ENCODE measurements at places on chromosomes 2 and 18. TPM values are rescaled to one million over a fixed set of nuclear protein-coding genes. Genes with fewer than 3 reads are reported as not detected.

DNA sequence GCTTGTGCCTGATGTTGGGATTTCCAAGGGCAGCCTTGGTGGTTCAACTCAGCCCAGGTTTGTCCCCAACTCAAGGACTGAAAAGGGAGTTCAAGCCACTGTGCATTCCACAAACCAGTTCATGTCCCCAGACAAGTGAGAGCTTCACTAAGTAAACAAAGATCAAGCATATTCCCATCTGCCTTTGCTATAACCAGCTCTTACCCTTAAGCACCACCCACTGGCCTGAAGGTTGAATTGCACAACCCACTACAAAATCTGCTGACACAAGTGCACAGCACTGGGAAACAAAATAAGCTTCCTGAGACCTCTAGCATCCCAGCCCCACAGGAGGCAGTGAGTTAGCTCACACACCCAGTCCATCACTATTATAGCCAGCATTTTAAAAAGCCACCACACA lies 516.7 kb downstream of the NR4A2 start:
- peak; percentile 55 for DNase-seq

DNA sequence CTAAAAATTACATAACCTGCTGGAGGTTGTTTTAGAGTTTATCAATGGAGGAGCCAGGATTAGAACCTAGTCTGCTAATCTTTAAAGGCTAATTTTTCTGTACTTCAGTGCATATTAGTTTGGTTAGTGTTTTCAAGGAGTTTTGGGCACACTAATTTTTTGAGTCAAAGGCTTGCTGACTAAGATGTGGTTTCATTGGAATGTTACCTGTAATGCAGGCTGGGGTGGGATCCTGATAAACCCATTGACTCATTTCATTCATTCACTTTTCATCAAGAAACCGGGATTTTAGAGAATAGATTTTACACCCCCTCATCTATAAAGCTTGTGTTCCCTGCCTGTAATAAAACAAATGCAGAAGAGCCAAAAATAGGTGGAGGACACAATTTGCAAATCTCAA lies 91.9 kb upstream of the IL1R2 start:
- DNase-seq: no peak

DNA sequence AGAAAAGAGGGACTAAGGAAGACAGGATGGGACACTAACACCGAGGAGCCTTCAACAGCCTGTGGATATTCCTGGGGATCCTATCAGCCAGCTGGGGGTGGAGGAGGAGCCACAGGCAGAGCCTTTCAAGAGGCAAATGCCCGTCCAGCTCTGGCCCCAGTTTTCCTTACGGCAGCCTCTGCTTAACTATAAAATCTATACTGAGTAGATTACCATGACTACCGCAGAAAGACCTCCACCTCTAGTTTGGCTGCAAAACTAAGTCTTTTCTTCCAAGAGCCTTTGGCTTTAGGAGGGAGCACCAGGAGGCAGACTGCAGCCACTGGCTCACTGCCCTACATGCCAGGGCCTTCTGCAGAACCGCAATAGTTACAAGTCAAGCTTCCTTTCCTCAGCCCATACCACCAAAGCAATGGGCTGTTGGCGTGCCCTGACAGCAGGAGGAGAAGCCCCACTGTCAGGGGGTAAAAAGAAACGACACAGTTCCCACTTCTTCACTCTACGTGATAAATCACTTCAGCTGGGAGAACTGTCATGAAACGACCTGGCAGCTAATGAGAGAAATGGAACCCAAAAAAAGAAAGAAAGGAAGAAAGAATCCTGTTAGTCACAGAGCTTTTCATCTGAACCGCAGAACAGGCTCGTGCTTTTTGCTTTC lies 25.1 kb upstream of the CREB1 start:
- DNase-seq: peak; percentile 60

GRCh38 chr2:120206022-120206581 lies 17.1 kb downstream of the TMEM185B start:
- peak; percentile 80 for DNase-seq

- DNase-seq: no peak
Measured at GRCh38 chr2:234702731-234703225, 205.9 kb upstream of the ARL4C start.

- DNase-seq: no peak
Measured at GRCh38 chr18:63817441-63818051, 42.3 kb downstream of the SERPINB7 start.

DNA sequence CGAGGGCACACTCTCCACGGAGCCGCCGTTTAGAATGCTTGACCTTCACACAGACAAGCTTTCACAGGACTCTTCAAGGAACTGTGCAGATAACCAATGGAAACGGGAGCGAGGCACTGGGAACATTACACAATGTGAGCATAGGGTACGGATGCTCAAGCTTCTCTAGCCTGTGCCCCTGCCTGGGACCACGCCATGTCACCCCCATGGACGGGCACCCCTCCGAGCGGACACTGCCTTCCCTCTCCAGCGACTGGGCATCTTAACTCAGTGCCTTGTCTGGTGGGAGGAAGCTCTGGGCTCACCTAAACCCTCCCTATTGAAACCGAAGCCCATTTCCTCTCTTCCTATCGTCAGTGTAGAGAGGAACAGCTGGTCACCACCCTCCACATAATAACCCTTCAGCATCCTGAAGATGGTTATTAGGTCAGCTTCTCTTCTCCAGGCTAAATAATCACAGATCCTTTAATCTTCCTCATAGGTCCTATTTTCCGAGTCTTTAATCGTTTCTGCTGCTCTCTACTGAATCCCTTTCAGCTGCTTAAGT lies 626.7 kb downstream of the GALR1 start:
- no peak for DNase-seq

GRCh38 chr2:122129399-122129798 lies 373.9 kb downstream of the TSN start:
- no peak for DNase-seq

DNA sequence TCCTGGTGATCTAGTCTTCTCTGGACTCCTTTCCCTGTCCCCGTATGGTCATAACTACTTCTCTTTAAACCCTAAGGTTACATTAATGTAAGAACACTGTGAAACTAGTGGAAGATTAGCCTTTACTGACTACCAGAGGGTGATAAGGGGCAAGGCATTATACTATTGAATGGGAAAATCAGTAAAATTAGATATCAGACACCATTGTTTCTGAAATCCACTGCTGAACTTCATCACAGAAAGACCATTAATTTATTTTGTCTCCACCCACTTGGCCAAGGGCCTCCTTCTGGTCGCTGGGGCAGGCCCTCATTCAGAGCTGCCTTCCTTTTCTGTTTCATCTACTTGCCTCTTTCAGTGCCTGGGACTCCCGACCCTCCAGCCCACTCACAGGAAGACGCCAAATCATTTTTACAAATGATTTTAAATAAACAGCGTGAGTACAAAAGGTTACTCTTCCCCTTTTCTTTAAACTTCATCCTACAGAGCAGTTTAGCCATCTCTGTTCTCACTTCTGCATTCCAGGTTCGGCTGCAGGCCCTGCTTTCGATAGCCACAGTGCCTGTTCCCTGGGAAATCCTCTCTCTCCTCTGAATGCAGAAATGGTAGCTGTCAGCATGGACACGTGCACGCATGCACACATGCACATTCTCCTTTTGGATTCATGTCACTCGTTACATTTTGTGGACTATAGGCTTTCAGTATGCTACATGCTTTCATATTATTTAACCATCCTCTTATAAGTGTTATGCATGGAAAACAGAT lies 70.3 kb upstream of the DOCK10 start:
- no peak for DNase-seq

- no peak for DNase-seq
Measured at GRCh38 chr18:49028091-49028490, 77.3 kb upstream of the SMAD7 start.

GRCh38 chr2:47784352-47784851 lies 1.5 kb downstream of the MSH6 start:
- DNase-seq: peak; percentile 44

- DNase-seq: no peak
Measured at GRCh38 chr2:168697668-168698121, 104.7 kb upstream of the NOSTRIN start.

DNA sequence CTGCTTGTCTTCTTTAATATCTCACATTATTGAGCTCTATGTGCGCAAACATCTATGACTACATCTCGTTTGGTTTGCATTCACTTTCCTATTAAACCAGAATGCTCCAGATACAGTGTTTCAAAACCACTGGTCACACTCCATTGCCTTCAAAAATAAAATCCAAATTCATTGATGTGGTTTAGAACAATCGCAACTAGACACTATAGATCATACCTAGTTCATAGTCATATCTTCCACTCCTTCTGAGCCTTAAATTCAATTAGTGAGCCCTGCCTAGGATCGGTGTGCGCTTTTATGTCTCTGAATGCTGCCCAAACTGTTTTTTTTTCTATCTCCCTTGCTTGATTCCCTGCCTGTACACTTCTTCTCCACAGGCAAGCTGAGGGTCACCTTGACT lies 238.5 kb upstream of the RGPD4 start:
- no peak for DNase-seq

GRCh38 chr2:120704696-120705095 lies 31.0 kb upstream of the GLI2 start:
- DNase-seq: no peak

DNA sequence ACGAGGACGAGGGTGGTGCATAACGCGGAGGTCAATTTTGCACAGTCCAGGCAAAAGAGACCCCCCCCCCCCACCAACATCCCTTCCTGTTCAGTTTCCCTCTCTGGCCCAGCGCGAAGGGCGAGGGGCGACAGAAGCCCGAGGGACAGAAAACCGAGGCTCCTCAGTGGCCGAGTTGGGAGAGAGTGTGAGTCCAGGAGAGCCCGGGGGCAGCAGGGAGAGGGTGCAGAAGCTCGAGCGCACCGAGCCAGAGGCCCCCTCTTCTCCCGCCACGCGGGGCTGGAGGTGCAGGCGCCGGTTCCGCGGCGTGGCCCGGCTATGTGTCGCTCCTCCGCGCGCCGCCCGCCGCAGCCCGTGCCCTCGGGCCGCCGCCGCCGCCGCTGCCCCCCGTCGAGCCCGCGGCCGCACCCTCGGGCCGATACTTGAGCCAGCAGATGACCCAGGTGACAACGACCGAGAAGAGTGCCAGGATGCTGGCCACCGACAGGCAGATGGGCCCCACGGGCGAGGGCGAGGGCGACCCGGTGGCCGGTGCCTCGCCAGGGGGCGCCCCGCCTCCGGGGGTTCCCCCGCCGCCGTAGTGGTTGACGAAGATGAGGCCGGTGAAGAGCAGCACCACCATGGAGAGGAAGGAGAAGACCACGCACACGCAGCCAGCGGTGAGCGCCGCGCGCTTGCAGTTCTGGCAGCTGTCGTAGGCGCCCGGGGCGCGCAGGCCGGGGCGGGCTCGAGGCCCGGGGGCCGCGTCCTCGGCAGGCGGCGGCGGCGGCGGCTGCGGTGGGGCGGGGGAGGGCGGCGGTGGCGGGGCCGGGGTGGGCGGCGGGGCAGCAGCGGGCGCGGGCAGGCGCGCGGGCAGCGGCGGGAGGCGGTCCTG lies 20.2 kb upstream of the PAX3 start:
- DNase-seq: peak; percentile 82

GRCh38 chr2:199987586-199987985 lies 32.2 kb downstream of the MAIP1 start:
- DNase-seq: no peak

- no peak for DNase-seq
Measured at GRCh38 chr2:182610231-182610630, 105.8 kb upstream of the DNAJC10 start.

- DNase-seq: no peak
Measured at GRCh38 chr2:196075196-196075595, 6.6 kb upstream of the DNAH7 start.

DNA sequence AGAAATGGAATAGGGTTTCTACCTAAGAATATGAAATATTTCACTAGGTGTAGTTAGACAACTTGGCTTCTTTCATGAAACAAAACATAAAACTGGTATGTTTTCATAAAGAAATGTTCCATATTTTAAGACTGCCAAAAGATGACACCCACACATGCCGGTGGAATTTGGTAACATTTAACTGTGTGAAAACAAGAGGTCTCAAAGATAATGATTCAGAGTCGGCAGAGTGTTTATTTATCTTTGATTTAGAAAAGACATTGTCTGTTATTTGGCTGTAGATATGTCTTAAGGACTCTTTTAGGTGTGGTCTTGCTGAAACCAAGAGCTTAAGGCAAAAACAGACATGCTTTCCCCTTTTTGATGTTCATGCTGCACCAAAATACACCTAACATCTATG lies 63.5 kb upstream of the FN1 start:
- DNase-seq: no peak

GRCh38 chr2:136024616-136025015 lies 39.2 kb upstream of the DARS1 start:
- no peak for DNase-seq

DNA sequence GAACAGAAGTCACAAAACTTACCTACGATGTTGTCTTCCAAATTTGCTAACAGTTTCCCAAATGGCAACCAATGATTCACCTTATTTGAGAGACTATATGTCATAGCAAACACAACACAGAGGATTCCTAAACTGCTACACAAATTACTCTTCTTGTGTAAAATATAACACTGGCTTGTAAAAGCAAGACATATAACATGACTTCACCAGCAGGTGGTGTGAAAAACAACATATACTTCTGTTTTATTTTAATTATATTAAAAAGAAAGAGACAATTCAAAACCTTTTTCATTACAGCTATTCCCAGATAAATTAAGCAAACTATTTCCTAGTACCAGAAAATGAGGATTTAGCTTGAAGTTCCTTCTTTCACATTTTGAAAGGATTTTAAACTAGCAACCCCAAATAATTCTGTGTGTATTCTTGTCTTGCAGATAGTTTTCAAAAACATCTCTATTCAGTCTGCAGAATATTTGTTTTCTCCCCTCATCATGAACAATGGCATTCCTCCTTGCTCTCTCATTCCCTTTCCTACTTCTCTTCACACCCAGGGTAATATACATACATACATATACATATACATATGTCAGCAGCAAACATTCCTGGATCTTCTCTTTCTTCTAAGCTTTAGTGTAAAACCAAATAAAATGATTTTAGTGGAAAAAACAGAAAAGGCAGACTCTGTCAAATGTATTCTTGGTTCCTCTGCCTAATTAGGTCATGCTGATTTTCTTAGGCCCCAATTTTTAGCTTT lies 62.1 kb downstream of the SCN3A start:
- no peak for DNase-seq

- no peak for DNase-seq
Measured at GRCh38 chr2:160506371-160507045, 12.9 kb upstream of the RBMS1 start.

DNA sequence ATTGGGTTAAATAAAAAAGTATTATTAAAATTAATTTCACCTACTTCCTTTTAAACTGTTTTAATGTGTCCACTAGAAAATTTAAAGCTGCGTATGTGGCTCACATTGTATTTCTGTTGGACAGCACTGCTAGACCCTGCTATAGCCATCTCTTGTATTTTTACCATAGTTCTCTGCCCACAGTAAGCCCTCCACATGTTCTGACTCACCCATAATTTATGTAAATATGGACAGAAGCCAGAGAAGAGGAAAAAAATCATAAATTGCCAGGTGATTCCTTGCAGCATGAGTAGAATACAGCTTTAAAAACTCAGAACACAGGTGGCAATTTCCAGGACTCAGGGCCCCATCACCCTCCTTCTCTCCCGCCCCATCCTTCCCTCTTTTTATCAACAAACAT lies 142.4 kb upstream of the MEX3C start:
- no peak for DNase-seq

The SOWAHC gene
- total RNA-seq: 7.2 TPM

The PAX8 gene
- 1.4 TPM for total RNA-seq

The VIT gene
- total RNA-seq: not detected

The HOXD13 gene
- not detected for total RNA-seq

The RAB6D gene
- 0.11 TPM for total RNA-seq

The GPR45 gene
- total RNA-seq: not detected

The ALKAL2 gene
- not detected for total RNA-seq

The MOGAT1 gene
- total RNA-seq: 2.0 TPM

The CYP26B1 gene
- total RNA-seq: 1.2 TPM

The RAB6C gene
- not detected for total RNA-seq

The HOXD12 gene
- not detected for total RNA-seq

The LRP1B gene
- not detected for total RNA-seq

Data from neural progenitor cell (in vitro differentiated cells).